ENCODE measurements at places on chromosomes 1 and 21.
A peak's percentile ranks its signal among the peaks of the same experiment; 100 is the strongest.

DNA sequence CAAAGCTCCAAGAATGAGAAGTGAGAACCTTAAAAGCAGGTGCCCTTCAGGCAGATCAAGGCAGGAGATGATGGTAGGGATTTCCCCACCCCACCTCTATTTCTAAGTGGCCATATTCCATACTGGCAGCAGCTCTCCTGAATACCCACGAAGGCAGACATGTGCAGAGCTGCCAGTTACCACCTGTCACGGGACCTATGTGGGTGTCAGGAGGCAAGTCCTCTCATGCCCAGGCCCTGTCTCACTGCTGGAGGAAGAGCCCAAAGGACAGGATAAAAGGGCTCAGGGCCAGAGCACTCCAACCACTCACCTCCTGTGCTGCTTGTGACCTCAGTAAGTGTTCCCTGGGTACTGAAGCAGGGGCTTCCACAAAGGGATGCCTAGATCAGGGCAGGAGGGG lies 721 bp upstream of the LCE1B start:
- no peak for DNase-seq

- no peak for DNase-seq
These were observed 61.1 kb upstream of the LPGAT1 start for GRCh38 chr1:211891708-211892107.

DNA sequence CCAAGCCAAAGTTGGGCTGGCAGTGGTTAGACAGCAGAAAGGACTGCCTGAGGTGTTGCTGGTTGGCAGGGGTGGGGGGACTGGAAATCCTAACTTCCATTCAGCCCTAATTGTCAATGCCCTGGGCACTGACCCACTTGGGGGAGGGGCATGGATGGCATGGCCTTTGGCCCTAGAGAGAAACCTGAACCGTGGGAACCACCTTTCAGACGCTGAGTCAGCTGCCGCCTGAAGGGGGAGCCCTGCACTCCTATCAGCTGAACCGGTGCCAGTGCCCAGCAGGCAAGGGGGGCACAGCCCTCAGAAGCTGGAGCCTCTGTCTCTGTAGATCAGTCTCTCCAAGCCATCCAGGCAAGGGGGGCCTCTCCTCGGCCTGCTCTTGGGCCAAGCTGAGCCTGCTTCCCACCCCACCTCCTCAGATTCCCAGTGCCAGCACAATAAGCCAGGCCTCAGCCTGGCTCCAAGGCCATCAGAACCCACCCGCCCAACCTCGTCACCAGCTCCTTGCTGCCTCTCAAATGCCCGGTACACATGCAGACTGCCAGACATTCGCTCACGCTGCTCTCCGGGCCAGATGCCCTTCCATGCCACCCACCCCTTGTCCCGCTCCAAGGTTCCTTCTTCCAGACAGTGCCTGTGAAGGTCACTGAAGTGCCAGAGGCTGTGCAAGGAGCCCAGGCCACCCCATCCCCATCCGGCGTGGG lies 11.6 kb downstream of the TINAGL1 start:
- peak; percentile 8 for DNase-seq

- DNase-seq: no peak
These were observed 3.3 kb downstream of the CCSAP start for GRCh38 chr1:229339520-229339919.
